ENCODE measurements at places on chromosomes 6 and 20.

DNA sequence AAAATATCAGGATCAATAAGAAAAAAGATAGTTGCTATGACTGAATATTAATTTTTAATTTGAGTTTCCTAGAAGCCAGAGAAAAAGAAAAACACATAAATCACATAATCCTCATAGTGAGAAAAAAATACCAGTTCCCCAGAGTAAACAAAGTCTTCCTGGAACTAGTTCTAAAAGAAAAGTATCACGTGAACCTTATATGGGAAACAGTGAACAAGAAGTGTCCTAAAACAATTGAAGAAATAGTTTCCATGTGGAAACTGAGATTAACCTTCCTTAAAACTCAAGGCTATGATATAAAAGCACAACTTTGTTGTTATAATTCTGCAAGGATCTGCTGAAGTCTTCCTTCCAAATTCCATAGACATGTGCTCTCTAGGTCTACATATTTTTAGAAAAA is 50.6 kb downstream of the RCAN2 start:
- DNase-seq: no peak

DNA sequence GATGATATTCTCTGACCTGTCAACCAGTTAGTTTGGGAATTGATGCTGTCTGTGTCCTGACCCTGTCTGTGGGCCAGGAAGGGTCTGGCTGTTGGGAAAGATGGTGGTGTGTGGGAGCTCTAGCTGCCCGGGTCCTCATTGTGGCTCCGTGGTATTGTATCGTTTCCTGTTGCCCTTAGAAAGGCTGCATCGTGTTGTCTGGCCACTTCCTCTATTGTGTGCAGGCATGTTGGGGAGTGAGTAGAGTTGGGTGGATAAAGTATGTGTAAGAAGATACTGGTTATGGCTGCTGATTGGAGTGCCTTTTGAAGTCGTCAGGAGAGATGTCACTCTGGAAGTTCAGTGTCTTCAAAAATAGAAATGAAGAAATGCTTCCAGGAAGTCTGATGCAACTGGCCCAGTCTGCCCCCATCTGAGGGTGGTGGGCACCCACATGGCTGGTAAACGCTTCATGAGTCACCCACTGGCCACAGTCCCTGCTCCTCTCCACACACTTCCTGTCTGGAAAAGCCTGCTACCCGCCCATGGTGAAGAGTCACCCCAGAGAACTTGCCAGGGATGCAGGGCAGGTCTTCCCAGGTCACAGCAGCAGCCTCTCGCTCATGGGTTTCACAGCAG is 27.9 kb downstream of the PPARD start:
- DNase-seq: peak; percentile 71

DNA sequence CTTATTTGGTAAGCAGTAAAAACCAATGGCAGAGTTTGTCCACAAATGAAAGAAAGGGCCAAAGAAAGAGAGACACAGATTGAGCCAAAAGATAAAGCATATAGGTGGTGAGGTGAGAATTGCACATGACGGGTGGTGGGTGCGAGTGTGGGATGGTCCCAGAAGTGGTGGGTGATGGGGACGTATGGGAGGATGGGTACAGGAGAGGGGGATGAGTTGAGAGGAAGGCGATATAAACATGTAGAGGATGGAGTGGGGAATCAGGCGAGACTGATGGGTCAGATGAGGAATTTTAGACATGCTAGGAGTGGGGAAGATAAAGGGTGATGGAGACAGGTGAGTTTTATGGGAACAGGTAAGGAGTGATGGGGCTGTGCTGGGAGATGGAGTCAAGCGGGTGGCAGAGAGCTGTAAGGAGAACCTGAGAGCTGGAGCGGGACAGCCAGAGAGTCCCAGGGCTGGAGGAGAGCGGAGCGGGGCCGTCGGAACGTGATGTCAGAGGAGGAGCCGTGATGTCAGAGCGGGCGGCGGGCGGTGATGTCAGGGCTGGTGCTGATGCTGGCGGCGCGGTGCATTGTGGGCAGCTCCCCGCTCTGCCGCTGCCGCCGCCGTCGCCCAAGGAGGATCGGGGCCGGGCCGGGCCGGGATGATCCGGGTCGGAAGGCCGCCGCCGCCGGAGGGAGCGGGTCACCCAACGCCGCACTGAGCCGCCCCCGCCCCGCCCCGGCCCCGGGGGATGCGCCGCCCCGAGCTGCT is at the start of gene TTBK1:
TSS of gene TTBK1 (plus strand) at position 574 of the 756 bp plus-strand sequence. CDS start 3,180 bp downstream, outside the sequence.
- DNase-seq: no peak

DNA sequence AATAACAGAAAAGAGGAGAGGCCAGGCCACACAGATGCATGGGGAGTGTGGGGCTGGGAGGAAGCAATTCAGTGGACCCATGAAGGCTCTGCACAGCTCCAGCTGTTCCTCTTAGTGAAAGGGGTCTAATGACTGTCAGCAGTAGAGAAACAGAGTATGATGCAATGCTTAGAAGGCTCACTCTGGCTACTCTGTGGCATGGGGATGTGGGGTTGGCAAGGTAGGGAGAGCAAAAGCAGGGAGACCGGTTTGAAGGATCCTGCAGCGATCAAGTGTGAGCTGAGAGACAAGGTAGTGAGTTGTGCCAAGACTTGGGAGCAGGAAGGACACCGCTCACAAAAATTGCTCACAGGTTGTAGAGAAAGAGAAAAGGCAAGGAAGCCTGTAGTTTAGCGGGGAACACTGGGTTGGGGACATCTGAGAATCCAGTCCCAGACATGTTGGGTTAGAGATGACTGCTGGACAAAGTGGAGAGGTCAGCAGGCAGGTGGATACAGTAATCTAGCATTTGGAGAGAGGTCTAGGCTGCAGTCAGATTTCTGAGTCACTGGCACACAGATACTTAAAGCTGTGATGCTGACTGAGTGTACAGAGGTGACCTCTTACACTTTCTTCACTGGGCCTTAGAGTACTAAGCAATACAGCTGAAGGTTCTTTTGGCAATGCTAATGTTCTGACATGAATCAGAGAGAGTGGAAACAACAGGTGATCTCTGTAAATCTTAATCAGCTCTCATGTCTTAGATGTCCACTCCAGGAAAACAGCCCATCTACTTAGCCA is 27.1 kb downstream of the NAPB start:
- DNase-seq: no peak

GRCh38 chr6:110532431-110532830 is 56.0 kb upstream of the SLC22A16 start:
- no peak for DNase-seq

- no peak for DNase-seq
These were observed 108.6 kb downstream of the BANF2 start for GRCh38 chr20:17808357-17808756.

- DNase-seq: peak; percentile 45
These were observed 53.6 kb upstream of the AGPAT4 start for GRCh38 chr6:161327360-161327953.

DNA sequence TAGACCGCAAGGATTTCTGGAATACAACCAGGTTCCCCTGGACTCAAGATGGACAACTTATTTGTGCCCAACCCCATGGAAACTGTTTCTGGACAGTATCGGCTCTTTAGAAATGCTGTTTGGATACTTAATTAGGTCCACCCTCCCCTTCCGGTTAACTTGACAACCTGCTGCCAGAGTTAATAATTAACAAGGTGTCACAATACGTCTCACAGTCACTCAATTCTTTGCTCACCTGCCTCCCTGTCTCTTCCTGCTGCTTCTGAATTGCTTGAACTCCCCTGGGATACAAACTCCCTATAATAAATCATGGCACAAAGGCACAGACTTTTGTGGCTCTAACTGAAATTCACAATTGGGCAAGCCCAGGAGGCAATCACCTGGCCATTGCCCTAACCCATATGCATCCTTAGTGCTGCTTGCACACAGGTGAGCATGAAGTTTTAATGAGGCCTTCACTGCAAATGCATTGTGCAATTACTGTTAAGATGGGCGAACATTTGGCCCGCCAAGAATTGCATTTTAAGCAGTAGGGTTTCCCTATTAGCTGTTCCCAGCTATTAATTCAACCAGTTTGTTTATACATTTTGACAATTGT is 504.4 kb upstream of the NOX3 start:
- no peak for DNase-seq

- peak; percentile 39 for DNase-seq
These were observed 1.3 kb downstream of the SRF start for GRCh38 chr6:43172104-43173007.

Data from OCI-LY7 (cell line).